Endodermal cell (in vitro differentiated cells): ENCODE measurements at places on chromosomes 1 and 21. TPM values are rescaled to one million over a fixed set of nuclear protein-coding genes. Genes with fewer than 3 reads are reported as not detected.

The FCRL1 gene
- not detected in 2 replicates for total RNA-seq

The TRPM2 gene
- 11.1 to 22.9 TPM (median 12.5 TPM) in 3 replicates for total RNA-seq

The ETV3L gene
- 0.21 to 0.38 TPM in 2 of 3 replicates, not detected in the other for total RNA-seq

The RIPPLY3 gene
- 27.5 to 31.1 TPM (median 28.0 TPM) in 3 replicates for total RNA-seq

DNA sequence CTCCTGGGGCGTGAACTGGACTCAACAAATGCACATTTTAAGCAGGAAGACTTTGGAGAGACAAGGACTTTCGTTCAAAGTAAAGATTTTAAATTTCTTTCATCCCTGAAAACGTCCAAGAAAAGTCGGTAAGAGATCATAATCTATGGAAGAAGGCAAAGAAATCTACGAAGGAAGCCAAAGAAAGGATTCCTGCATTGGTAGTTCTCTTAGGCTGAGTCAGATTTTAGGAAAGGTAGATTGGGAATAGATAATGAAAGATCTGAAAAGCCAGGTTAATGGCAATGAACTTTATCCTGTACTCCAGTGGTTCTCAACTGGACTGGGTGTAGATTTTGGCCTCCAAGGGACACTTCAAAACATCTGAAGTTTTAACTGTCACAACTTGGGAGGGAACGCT is 2.4 kb downstream of the IFT25 start:
- no peak for DNase-seq

DNA sequence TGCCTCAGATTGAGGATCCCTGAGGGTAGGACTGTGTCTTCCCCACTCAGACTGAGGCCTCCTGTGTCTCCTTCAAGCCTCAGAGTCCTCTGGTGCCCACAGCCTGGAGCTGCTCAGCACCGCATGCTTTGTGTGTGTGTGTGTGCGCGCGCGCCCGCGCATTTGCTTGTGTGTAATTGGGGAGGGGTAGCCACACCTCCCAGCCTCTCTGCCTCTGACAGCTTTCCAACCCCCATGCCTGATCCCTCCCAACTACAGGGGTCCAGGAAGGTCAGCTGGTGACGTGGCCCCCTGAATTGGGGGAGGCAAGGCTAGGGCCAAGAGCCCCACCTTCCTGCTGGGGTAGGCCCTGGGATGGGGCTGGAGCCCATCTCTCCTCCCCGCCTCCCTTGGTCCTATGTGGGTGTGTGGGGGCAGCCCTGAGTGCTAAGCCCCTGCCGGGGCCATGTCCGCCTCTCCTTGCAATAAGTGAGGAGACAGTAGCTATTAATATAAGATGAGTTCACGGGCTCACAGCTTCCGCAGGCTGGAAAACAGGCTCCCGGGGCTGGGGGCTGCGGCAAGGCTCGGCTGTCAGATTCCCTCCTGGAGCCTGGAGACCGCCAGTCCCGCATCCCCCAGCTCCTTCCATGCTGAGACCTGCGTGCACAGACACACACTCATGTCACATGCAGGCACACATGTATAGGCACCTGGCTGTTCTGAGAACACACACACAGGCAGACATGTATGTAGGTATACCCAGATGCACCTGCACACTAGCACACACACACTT is 7.0 kb downstream of the GPR3 start:
- peak; percentile 68 for DNase-seq

- no peak for DNase-seq
Measured at GRCh38 chr1:65791396-65791795, 1.3 kb upstream of the PDE4B start.

DNA sequence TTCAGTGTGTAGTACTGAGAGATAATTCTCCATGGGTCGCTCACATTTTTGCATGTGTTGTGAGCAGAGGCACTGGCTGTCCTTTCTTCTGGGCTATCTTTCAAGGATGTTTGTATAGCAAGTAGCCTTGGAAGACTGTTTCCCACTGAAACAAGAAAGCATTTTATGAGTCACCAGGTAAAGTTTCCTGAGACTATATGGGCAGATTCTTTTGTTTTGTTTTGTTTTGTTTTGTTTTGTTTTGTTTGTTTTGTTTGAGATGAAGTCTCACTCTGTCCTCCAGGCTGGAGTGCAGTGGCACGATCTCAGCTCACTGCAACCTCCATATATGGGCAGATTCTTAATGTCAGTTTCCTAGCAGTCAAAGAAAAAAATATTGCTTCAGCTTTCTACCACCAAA is 912.6 kb downstream of the TTLL7 start:
- DNase-seq: no peak

DNA sequence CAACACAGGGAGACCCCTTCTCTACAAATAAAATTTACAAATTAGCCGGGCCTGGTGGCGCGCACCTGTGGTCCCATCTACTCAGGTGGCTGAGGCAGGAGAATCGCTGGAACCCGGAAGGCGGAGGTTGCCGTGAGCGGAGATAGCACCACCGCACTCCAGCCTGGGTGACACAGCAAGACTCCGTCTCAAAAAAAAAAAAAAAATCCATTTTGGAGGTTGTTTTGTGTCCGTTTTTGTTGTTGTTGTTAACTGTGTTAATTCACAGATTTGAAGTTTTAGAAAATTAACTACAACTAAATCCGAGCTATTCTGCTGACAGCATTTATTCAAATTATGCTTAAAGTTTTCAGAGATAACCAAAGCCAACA is 618 bp downstream of the CLCC1 start:
- DNase-seq: peak; percentile 73

DNA sequence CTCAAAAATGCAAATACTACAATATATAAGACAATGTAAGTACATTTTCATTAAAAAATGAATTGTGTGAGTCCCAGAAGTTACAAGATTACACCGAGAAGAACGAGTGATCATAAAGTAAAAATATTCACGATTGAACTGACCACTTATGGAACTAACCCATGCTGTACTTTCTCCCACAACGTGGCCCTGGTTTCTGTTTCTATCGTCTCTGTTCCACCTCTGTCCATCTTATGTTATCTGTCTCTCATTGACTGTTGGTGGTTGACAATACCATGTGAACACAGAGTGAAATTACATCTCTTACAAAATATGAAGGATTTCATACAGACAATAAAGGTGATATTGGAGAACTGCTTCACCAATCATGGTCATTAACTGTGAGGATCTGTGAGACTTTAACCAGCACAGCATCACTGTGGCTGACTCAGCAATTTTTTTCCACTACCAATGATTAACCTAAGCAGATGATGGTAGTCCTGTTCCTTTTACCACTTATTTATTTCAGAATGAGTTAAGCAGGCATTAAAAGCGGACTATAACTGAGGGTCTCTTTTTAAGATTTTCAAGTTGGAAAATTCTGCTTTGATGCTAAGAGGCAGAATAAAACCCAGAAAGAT is 165.1 kb downstream of the TGFB2 start:
- DNase-seq: no peak

DNA sequence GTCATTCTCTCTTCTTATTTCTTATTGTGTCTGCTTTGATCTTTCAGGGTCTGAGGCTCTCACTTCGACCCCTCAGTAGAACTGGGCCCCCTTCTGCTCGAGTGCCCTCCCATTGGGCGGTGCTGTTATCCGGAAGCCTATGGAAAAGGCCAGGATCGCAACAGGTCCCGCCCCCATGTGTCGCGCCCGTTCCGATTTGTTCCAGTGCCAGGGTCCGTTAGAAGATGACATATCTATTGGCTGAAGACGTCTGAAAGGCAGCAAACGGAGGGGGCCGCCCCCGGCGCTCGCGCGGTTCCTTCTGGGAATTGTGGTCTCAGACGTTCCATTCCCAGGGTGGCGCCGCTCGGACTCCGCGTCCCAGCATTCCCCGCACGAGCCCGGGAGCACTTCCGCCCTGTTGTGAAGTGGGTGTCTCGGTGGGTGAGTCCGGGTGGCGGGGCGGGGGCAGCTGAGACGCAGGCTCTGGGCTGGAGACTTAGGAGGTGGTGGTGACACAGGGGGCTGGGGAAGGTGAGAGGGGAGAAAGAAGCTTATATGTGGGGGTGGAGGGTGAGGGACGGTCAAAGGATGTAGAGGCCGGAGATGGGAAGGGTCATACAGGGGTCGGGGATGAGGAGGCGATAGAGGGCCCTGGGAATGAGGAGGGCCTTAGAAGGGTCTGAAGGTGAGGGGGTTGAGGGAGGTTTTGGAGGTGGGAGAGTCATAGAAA is at the start of gene ZSCAN20:
Gene ZSCAN20 (plus strand): TSS at position 377 of the 712 bp plus-strand sequence. CDS start 6,644 bp downstream, outside the sequence.
- peak; percentile 99 for DNase-seq
